ENCODE measurements at places on chromosomes 3 and 15.

DNA sequence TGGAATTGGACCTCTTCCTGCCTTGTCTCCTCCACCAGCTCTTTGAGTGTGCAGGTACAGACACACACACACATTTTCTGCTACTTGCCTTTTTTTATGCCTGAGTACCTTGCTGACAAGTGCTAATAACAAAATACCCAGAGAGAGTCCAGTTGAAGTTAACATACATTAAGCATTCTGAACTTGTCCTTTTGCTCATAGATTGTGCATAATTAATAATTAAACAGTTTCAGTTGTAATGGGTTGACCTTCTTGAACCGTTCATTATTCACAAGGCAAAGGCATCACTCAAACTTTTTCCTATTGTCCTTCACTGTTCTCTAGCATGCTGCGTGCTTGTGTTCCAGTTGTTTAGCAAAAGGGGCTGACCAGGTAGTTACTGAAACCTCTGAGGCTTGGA is 59.6 kb upstream of the SKOR1 start:
- DNase-seq: no peak

- DNase-seq: no peak
Observed at GRCh38 chr3:143247073-143247472, 127.5 kb downstream of the CHST2 start.

DNA sequence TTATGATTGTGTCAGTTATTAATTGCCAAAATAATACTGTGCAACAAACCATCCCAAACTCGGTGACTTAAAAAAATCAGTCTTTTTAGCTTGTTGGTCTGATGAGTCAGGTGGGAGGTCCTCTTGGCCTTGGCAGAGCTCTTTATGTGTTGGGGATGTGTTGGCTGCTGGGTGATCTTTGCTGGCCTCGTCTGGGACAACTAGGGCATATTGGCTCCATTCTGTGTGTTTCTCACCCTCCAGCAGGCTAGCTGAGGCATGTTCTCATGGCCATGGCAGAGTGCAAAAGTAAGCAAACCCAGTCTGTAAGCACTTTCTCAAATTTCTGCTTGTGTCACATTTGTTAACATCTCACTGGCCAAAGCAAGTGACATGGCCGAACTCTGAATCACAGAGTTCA is 251.6 kb downstream of the RPLP1 start:
- DNase-seq: no peak

- DNase-seq: no peak
Observed at GRCh38 chr3:23720885-23721284, 84.9 kb upstream of the UBE2E1 start.

DNA sequence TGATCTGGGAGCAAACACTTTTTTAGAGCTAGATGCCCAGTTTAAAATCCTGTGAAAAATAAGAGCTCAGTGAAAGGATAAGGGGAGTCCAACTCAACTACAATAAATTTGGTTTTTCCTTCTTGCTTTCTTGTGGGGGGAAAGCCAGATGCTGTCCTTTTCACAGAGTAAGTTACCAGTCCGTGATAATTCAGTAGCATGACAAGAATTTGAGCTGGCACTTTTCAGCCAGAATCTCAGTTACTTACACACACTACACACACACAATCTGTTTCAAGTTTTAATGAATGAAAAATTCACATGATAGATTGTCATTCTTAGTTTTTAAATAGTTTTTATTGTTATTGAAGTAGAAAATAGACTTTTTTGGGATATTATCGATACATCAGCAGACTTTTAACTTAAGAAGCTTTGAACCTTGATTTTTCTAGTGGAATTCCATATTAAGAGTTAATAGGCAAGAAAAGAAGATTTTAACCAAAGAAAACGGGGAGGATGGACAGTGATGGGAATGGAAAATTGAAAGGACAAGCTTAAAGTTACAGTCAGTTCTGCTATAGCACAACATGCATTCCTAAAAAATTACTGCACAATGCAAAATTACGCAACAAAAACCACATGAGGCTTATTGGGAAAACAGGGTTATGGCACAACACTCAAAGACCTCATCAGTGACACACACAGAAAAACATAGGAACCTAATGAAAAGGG is 47.0 kb downstream of the PSMD6 start:
- DNase-seq: no peak

DNA sequence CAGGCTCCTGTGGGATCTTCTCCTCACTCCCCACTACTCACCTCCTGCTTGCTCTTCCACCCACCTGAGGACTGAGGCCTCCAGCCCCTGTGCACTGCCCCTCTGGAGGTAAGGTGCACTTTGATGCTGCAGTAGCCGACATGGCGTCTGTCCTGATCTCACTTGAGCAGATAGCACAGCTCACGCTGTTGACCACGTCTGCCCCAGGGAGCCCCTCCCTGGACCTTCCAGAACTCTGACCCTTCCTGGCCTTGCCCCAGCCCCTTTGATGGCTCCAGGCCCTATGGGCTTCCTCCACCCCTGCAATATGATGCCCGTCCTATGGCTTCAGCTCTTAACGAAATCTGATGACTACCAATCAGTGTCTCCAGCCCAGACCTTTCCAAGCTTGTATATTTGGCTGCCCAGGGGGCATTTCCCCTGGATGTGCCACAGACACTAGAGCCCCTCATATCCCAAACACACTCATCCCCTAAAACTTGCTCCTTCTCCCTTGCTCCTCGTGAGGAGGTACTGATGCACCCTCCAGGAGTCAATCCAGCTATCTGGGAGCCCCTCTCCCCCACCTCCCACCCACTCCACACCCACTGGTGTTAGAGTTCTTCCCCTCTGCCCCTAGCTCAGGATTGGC is 27.1 kb downstream of the KY start:
- no peak for DNase-seq

- no peak for DNase-seq
Observed at GRCh38 chr3:2880218-2880756, 229.9 kb downstream of the IL5RA start.

- no peak for DNase-seq
Observed at GRCh38 chr3:49104052-49104426, 518 bp downstream of the QARS1 start.
